NCI-H748 treated with DMSO at 0.1 percent for 48 hours (cell line): ENCODE measurements at places on chromosomes 7 and 10.

DNA sequence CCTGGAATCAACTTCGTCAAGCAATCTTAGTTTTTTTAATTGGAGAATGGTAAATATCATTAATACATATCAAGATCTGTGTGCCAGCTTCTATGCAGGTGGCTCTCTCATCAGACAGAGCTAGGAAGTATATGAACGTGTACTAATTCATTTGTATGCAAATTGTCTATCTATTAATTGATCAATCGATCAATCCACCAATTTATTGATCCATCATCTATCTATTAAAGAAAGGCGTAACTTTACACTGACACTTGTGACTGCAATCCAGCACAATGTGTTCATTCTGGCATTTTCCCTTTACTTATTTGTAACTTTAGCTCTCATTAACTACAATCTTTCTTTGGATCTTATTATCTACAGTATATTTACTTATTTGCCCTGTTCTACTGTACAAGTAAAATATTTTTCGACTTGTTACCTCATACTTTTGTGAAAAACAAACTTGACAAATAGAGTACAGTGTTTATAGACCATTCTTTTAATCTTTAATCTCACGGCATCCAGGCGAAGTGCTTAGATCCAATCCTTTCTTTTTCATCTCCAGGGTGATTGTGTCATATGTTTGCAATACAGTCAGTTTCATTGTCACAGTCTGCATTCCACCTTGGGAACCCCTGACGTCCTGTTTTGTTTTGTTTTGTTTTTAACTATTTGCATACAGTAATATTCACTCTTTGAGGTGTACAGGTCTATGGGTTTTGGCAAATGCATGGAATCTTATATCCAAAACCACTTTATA is 22.0 kb upstream of the GHRHR start:
- no peak for DNase-seq

DNA sequence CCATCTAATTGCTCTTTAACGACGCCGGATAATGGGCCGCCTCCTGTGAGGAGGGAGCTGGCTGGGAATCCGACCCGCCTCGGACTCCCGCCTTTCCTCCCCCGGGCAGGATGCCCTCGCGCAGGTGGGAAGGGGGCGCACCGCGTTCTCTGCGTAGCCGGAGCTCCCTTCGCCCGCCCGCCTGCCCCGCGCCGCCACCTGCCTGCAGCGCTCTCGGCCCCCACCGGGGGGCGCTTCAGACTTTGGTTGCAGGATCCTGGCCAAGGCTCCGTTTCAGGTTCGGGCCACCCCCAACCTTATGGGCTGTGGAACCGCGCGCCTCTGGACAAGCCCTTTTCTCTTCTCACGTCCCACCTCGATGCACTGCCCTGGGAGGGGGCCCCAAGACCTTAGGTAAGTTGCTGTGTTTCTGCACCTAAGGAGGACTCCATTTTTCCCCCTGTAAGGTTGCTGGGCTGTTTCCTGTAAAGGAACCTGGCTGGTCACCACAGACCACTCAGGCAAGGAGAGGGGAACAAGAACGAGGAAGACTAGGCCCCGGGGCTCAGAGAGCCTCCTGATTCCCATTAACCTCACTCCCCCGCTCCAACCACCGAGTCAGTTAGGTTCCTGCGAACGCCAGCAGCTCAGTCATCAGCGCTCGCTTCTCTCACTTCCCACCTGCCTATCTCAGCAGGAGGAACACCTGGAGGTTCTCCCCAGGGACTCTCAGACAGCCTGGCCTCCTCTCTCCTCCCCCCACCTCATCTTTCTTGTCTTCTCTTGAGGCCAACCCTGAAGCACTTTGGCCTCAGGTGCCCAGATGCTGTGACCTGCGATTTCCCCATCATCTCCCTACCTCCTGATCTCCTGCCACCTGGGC is 11.3 kb upstream of the KAZALD1 start:
- DNase-seq = peak; percentile 45

- no peak for DNase-seq
Observed at GRCh38 chr7:116731023-116731395, 59.0 kb downstream of the MET start.

GRCh38 chr7:22660293-22660692 is 66.7 kb upstream of the IL6 start:
- DNase-seq = no peak

GRCh38 chr10:125788156-125789034 is 12.8 kb upstream of the MMP21 start:
- DNase-seq = no peak

- no peak for DNase-seq
Observed at GRCh38 chr7:71313553-71313952, 181.6 kb downstream of the GALNT17 start.

GRCh38 chr10:130871406-130871805 is 440.1 kb downstream of the TCERG1L start:
- no peak for DNase-seq

DNA sequence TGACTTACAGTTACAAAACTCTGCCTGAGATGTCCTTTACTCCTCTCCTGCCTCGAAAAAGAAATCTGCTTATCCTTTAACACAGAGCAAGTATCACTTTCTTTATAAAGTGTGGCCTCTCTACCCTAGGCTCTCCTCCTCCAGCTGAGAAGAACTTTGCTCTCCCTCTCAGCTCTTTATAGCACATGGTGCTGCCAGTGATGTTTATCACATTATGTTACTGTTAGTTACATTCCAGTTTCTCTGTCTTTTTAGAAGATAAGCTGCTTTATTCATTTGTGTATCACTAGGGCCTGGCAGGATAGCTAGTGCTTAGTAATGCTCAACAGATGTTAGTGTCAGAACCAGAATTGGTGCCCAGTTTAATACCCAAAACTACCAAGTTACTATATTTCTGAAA is 41.1 kb upstream of the TMEM229A start:
- no peak for DNase-seq

- DNase-seq = no peak
Observed at GRCh38 chr7:101479217-101479616, 116.5 kb downstream of the COL26A1 start.

- DNase-seq = no peak
Observed at GRCh38 chr10:116810120-116810500, 39.2 kb upstream of the ENO4 start.

- DNase-seq = no peak
Observed at GRCh38 chr7:76358011-76358480, 745 bp downstream of the YWHAG start.

GRCh38 chr10:113493195-113493594 is 59.7 kb upstream of the HABP2 start:
- DNase-seq = no peak

DNA sequence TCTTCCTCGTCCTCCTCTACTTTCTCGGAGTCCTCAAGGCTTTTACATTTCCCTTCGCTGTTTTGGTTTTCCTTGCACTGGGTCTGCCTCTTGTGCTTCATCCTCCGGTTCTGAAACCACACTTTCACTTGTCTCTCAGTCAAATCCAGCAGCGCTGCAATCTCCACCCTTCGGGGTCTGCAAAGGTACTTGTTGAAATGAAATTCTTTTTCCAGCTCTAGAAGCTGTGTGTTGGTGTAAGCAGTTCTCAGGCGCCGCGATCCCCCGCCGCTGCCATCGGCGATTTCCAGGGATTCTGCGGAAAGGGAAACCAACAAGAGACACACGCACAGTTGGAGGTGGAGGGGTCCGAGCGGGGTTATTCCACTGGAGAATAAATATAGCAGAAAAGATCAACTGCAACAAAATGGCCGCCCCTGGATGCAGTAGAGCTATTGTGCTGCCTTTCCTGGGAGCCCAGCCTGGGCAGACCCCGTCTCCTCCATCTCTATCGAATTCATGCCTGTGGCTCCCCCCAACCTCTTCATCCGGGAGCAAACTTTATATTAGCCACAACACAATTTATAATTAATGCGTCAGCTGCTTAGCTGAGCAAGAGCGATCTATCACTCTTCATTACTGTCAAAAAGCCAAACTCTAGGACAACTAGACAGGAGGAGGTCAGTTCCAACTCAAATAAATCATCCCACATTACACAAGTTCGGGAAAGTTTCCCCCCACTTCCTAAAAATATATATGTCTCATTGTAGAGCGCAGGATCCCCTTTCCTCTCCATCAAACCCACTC is 1.1 kb downstream of the HOXA2 start:
- DNase-seq = no peak

- no peak for DNase-seq
Observed at GRCh38 chr10:78354101-78354500, 320.4 kb downstream of the RPS24 start.

DNA sequence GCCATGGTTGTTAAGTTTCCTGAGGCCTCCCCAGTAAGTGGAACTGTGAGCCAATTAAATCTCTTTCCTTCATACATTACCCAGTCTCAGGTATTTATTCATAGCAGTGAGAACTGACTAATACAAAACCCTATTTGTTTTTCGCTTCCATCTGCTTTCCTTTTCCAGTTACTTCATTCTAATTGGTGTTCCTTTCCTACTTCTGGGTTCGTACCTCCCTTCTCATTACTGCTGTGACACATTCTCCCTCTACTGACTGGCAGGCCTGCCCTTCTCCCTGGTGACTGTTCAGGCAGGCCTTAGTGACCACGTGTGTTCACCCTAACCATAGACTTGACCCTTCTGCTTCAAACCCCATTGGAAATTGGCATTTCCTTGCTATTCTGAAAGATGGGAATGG is 37.7 kb downstream of the MTURN start:
- DNase-seq = no peak

DNA sequence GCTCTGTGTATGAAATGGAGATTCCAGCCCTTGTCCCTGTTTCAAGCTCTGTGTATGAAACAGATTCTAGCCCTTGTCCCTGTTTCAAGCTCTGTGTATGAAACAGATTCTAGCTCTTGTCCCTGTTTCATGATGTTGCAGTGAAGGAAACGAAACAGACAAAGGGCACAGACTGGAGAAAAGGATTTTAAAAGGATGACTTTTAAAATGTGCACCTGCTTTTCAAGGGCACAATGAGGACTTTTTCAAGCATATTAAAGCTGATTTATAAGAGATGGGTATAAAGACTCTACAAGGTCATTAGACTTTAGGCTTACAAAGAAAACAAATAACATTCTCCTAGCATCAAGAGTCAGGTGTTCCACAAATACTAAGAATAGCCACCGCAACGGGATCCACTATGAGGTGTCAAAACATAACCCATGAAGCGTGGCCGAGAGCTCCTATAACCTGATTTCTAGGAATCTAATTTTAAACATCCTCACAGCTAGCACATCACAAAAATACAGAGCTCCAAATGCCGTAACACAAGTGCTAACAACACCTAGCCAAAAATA is 29.0 kb downstream of the DIP2C start:
- DNase-seq = no peak

DNA sequence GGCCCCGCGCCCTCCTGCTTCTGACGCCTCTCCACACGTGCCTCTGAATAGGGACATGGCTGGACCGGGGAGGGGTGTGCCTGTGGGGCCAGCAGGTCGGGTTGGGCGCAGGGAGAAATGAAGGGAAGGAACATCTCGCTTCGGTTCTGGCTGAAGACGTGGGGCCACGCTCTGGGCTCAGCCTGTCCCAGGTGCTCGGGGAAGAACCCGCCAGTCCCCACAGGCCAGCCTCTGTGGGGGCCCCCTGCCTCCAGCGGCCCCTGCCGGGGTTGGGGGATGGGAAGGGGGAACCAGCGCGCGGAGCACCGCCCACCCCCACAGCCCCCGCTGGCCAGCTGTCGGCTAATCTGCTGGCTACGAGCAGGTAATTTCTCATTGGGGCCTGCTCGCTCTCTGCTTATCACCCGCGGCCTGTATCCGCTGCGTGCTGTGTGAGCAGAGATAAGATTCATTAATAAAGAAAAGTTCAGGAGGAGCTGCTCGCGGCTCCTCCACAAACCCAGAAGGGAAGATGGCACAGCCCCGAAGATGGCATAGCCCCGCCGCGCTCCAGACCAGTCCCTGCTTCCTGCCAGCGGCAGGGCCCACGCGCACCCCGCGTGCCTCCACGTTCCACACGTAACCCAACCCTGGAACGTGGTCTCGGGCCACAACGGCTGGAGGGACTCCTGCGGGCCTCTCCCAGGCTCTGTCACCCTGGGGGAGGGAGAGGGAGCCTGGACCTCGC is 186.2 kb downstream of the ELFN1 start:
- no peak for DNase-seq
